Activated CD8-positive, alpha-beta T cell treated with anti-CD3 and anti-CD28 coated beads for 36 hours (primary cell): ENCODE measurements at places on chromosomes 1 and 21. TPM values are rescaled to one million over a fixed set of nuclear protein-coding genes. Genes with fewer than 3 reads are reported as not detected.

CACNA1S gene
- total RNA-seq: not detected

AVPR1B gene
- not detected for total RNA-seq

CCDC27 gene
- not detected for total RNA-seq

MMEL1 gene
- 1.8 TPM for total RNA-seq

SMCP gene
- total RNA-seq: not detected

TBX15 gene
- total RNA-seq: not detected

KRTAP11-1 gene
- total RNA-seq: not detected

ANGEL2 gene
- total RNA-seq: 44.2 TPM

ADAM15 gene
- 36.4 TPM for total RNA-seq

NCF2 gene
- 4.2 TPM for total RNA-seq

LRRC42 gene
- total RNA-seq: 29.6 TPM

ZNF683 gene
- 1.3 TPM for total RNA-seq

LCE2C gene
- not detected for total RNA-seq

GBP1 gene
- 69.6 TPM for total RNA-seq

TMEM240 gene
- total RNA-seq: 0.45 TPM
